ENCODE measurements at places on chromosomes 4 and X.

GRCh38 chr4:189507060-189507459, 433.6 kb upstream of the FRG1 start:
- no peak for DNase-seq

- DNase-seq = no peak
Measured at GRCh38 chr4:185683222-185683621, 128.8 kb downstream of the SORBS2 start.

- no peak for DNase-seq
Measured at GRCh38 chr4:174012886-174013259, 270.6 kb downstream of the FBXO8 start.

DNA sequence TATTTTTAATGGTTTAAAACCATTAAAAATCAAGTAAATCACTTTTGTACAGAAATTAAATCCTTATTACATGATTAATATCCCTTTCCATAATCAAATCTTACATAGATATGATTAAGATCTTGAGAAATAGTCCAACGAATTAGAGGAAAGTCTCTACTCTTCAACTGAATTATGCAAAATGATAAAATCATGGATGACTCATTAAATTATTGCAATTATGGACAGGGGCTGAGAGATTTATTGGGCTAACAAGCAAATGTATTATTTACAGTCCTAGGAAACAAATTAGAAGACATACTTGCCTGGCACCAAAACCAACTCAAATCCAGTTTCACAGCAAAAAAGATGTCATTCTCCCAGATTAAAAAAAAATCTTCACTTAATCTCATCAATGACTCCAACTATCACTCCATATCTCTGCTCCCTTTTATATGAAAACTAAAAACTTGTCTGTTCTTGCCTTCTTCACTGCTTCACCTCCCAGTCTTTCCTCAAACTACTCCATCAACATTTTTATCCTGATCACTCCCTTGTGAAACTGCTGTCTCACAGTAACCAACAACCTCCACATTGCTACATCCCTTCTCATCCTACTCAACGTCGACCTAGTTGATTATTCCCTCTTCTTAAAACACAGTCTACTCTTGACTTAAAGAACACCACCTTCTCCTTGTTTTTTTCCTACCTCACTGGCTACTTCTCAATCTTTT, 18.4 kb upstream of the DDX60 start:
- DNase-seq = no peak

DNA sequence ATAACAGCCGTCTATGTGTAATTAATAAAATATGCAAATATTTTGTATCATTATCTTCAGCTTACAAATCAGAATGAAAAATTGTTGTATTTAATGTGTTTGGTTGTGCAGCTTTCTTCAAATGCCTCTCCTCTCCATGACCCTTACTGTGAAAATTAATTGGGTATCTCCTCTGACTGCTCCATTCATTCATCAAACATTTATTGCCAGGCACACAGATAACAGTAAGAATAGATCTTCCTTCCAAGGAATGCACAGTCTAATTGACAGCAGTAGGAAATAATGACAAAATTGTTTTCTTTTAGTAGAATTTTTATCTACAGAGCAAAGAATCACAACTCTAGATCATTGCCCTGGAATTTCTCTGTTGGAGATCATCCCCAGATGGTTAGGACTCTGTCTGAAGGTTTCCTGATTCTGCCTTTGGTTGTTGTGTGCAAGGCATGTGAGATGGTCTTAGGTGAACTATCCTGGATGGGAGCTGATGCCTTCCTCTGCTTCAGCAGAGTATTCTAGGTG, 395.0 kb upstream of the FAT1 start:
- no peak for DNase-seq

DNA sequence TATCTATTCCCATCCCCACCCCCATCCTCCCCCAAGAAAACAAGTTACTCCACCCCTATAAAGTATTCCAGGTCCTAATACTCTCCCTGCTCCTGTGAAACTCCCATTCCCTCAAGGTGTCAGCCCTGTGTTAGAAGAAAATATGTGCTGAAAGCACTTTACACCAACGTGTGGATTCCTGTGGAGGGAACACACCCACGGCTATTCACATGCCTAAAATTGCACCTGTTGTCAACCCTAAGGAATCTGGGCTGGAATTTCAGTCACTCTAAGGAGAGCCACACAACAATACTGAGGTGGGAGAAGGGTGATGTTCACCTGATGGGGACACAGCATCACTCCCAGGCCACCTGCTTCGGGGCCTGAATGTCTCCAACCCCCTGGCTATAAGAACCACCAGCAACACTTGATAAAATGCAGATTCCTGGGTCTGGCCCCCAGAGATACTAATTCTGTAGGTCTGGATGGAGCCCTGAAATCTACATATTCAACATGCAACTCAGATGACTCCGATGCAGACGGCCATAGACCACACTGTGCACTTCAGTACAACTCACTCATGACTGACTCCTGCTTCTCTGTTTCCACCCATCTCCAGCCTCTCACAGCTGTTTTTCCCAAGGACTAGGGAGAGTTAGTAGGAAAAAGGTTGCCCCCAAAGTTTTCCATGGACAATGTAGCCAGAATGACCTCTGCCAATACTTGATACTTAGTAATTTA, 15.8 kb downstream of the SCD5 start:
- no peak for DNase-seq

DNA sequence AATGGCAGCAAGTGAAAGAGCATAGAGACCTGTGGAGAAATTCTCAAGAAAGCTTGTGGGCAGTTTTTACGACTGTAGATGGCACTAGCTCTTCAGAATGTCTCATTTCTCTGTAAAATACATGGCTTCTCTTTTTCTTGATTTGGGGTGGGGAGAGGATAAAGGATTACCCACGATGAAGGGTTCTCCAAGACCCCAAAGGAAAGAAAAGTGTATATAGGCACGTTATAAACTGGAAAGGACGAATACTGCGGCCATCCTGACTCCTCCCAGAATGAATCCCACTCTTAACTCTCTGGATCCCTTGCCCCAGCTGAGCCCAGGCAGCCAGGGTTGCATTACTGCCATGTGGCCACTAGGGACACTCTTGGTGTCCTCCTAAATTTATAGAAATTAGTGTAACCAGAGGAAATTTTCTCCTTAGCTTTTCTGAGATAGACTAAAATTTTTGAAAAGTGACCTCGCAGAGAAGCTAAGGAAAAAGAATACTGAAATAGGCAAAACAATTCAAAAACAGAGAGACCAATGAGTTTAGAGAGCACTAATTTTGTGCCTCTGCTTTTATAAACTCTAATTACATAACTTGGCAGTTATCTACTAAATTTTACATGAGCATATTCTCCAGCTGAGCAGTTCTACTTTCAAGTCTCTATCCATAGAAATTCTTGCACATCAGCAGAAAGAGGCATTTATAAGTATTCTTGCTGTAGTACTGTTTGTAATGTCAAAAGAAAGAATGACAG, 37.8 kb upstream of the PCDH19 start:
- DNase-seq = no peak

DNA sequence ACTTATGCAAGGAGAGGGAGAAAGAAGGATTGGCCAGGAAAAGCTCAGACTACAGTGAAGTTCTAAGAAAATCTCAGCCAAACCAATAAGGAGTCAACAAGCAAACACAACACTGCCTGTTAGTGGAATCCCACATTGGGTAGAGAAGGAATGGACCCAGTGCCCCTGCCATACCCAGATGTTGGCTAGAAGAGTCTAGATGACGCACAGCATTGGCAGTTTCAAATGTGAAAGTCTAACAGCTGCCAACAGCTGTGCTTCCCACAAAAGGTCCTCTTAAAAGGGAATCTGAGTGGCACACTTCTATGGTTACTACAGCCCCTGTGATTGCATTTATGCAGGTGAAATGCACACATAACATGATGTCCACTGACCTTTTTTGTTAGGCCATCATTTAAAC, 37.2 kb upstream of the CPEB2 start:
- DNase-seq = no peak

- no peak for DNase-seq
Measured at GRCh38 chr4:54942721-54943120, 182.7 kb downstream of the KDR start.

GRCh38 chr4:150983851-150984250, 31.2 kb downstream of the LRBA start:
- no peak for DNase-seq

- DNase-seq = no peak
Measured at GRCh38 chr4:128168701-128169100, 107.6 kb downstream of the LARP1B start.

DNA sequence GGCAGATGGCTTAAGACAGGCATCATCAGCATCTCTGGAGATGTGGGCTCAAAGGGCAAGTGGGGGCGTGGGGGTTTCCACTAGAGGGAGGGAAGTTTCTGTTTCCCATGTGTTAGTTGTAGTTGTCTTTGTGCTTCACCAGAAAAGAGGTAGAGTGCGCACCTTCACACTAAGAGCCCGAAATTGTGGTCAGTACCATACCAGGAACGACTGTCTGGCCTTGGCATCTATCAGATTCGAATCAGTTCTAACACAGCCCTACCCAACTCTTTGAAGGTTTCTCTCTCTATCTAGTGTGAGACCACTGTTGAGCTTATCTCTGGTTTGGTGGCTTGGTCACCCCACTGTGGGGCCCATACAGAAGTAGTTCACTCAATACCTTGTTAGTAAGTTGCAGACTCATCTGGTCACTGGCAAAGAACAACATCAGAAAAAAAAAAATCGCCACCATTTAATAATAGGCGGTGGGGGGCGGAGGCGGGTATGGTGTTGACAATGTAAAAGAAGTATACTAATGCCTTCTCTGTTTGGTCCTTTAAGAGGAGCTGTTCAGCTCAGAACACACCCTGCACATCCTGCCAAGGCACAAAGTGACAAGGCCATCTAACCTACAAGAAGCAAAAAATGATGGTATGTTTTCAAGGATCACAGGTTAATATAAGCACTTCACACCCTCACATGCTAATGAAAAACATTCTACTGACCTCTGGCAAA, 71.1 kb downstream of the NYX start:
- no peak for DNase-seq

GRCh38 chrX:21907260-21907659, 33.2 kb upstream of the SMS start:
- DNase-seq = no peak

GRCh38 chr4:173930329-173930967, 353.0 kb downstream of the FBXO8 start:
- no peak for DNase-seq

- no peak for DNase-seq
Measured at GRCh38 chr4:55258152-55258865, 87.7 kb upstream of the SRD5A3 start.

GRCh38 chr4:64705989-64706388, 296.7 kb upstream of the TECRL start:
- DNase-seq = no peak

GRCh38 chr4:85862896-85863295, 387.9 kb downstream of the ARHGAP24 start:
- DNase-seq = no peak

DNA sequence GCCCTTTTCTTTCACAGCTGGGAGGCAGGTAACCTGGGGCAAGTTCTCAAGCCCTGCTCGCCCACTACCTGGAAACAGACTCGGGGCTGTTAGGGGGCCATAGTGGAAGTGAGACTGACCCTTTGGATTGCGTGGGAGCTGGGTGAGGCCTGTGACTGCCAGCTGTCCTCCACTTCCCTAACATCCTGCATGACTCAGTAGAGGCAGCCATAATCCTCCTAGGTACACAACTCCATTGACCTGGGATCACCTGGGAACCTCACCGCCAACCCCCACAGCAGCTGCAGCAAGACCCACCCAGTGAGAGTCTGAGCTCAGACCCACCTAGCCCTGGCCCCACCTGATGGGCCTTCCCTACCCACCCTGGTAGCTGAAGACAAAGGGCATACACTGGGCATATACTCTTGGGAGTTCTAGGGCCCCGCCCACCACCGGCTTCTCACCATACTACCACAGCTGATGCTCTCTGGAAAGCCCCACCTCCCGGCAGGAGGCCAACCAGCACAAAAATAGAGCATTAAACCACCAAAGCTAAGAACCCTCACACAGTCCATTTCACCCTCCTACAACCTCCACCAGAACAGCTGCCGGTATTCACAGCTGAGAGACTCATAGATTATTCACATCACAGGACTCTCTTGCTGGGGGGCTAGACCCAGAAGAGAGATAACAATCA, 61.1 kb upstream of the DCTD start:
- DNase-seq = no peak

- no peak for DNase-seq
Measured at GRCh38 chr4:149264093-149264733, 551.4 kb downstream of the IQCM start.

DNA sequence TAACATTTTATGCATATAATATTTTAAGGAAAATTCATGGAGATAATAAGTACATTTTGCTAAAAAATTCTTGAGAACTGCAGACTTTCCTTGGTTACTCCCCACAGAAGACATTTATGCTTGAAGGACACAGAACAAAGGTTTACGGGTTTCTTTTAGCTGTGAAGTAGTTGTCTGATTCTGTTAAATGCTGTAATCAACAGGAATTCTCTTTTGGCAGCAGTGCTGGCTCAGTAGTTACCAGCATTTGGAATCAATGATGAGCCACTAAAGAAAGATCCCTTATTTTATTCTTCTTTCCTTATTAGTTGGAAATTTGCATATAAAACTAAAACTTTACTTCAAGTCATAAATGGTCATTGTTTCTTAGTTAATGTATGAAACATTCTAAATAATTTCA, 199.3 kb upstream of the FAT4 start:
- no peak for DNase-seq

GRCh38 chr4:10157478-10158332, 41.1 kb upstream of the WDR1 start:
- no peak for DNase-seq

DNA sequence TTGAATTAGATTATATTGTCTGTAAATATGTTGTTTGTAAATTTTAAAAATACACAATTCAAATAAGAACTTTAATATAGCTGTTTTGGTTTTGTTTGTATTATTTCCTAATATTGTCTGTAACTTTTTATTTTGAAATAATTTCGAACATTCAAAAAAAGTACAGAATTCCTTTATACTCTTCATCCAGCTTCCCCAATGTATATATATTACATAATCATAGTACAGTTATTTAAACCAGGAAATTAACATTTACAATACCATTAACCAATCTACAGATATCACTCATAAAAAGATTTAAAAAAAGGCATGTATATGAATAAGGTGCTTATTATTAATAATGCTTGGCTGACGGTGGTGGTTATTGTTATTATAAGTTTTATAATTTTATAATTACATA, 84.1 kb downstream of the LRBA start:
- no peak for DNase-seq

GRCh38 chr4:154490583-154491340, 837 bp downstream of the DCHS2 start:
- DNase-seq = no peak

GRCh38 chr4:24519649-24520048, 64.7 kb downstream of the DHX15 start:
- DNase-seq = no peak

Measured in cortex of kidney (tissue), 1 donor.